ENCODE measurements at places on chromosomes 5 and 9.

DNA sequence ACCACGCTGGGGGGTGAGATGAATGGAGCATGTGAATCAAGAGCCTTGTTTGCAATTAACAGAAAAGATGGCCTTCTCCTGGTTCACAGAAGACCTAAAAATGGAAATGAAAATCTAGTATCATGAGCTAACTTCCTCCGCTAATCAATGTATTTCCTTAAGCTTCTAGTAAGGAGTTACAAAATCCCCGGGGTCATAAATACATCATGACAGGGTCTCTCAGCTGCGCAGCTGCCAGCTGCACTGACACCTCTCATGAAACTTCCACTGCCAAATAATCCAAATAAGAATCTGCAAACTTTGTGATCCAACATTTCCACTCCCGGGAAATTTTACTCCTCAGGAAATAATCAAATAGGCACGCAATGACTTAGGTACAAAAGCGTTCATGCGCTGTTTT, 11.9 kb downstream of the MYO10 start:
- no peak for DNase-seq

GRCh38 chr5:96256795-96257470, 176.1 kb downstream of the PCSK1 start:
- DNase-seq, result no peak

- no peak for DNase-seq
These were observed 73.3 kb upstream of the NREP start for GRCh38 chr5:111830333-111830732.

GRCh38 chr9:134432471-134432870, 106.2 kb downstream of the RXRA start:
- no peak for DNase-seq

GRCh38 chr5:179805070-179805528, 1.6 kb downstream of the MGAT4B start:
- no peak for DNase-seq

DNA sequence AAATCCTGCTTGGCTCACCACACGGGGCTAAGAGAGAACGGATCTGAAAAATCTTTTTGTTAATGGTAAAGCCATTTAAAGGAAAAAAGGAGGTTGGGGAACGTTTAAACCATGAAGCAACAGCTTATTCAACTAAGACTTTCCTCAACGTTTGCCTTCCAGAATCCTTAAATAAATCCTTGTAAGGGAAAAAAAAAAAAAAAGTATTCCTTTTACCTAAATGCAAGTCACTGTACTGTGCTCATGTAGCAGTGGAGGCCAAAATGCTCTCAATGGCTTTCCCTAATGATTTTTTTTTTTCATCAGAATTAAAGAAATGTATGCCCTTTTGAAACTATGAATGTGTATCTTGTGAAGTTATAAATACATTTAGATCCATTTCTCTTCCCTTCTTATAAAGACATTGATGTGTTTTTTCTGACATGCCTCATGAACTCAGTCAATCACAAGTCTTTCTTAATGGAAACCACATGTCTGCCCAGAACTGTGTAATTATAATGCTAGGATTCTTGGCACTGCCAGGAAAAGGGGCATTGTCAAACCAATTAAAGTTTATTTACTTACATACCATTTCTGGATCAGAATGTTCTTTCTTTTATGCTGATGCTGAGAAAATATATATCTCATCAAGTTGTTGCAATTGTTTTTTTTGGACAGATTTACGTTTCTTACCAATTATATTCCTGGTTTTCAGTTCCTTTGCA, 107.5 kb downstream of the EBF1 start:
- DNase-seq, result no peak

DNA sequence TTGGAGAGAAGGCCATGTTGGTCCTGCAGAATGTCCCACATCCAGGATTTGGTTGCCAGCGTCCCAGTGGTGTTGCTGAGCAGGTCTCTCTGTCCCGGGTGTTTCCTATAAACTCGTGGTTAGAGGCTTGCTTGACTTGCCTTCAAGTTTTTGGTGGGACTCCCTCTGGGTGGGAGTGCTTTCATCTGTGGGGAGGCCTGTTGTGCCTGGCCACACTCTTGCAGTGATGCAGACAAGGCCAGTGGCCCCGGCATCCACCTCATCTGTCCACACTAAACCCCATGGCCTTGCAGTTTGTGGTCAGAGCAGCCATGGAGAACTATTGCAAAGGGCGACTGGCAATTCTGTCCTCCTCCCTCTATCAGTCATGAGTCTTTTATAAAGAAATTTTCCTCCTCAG, 71.8 kb downstream of the PHF2 start:
- DNase-seq, result no peak

GRCh38 chr5:137815202-137815990, 52.3 kb upstream of the MYOT start:
- no peak for DNase-seq

DNA sequence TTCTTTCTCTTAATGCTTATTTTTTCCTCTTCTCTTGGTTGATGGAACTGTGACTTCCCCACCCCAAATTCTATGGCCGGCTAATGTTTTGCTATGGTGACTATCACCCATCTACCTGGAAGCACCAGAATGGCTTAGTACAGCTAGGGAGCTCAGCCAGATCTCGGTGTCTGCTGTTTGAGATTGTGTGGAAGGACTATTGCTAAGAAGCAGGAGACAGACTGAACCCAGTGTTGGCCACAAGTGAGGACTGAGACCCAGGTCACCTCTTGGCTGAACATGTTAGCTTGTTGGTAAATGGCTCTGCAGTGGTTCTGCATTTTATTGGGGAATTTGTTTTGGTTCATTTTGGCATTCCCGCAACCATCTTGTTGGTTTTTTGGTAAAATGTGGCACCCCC, 2.7 kb downstream of the PRRC2B start:
- no peak for DNase-seq

DNA sequence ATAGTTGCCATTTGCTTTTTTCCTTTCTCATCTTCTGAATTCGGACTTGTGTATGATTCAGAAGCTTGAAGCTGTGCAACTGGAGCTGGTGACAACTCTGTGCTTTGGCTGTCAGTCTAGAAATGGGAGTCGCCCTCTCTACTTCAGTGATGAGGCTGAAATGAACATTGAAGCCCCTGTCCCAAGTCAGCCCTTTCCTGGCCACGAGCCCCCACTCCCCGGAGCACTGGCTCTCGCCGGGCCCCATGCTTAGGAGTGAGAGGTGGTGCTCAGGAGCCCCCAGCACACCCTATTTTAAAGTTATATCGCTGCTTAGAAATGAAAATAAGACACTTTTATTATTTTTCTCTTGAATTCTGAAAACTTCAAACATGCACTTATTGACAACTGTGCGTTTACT, 66.0 kb downstream of the PSMB7 start:
- DNase-seq, result peak; percentile 23

GRCh38 chr5:139862803-139863202, 67.2 kb downstream of the PSD2 start:
- peak; percentile 7 for DNase-seq

- DNase-seq, result no peak
These were observed 118.6 kb downstream of the ADAMTS2 start for GRCh38 chr5:179226696-179227095.

DNA sequence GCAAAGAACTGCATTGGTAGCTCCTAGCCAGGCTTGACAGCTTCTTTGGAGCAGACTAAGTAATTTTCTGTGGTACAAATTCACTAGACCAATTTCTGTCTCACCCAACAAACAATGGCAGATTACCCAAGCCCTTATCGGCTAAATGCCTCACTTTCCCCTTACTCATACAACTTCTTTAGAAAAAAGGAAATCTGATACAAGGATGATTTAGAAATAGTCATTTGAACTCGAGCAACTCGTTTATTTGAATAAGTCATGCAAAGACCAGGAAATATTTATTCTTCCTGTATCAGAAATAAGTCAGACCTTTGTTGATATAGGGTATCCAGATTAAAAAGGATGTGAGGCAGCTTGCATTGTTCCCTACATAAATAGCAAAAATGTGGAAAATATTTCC, 170.4 kb upstream of the CDH6 start:
- DNase-seq, result no peak

GRCh38 chr5:54721116-54721515, 203.6 kb downstream of the SNX18 start:
- DNase-seq, result no peak

GRCh38 chr5:59833448-59833847, 60.1 kb downstream of the PDE4D start:
- DNase-seq, result no peak

- DNase-seq, result no peak
These were observed 398.4 kb upstream of the IRX2 start for GRCh38 chr5:3149899-3150298.

GRCh38 chr5:58197875-58198274, 262.0 kb downstream of the PLK2 start:
- DNase-seq, result no peak

- DNase-seq, result no peak
These were observed 2062.2 kb upstream of the CDH6 start for GRCh38 chr5:29131285-29131684.

GRCh38 chr9:87236546-87236945, 261.1 kb upstream of the DAPK1 start:
- no peak for DNase-seq

- no peak for DNase-seq
These were observed 44.0 kb upstream of the IER5L start for GRCh38 chr9:129221979-129222635.
